ENCODE measurements at places on chromosomes 3 and 15.

GRCh38 chr3:194304186-194304917, 46.8 kb downstream of the CPN2 start:
- no peak for DNase-seq

GRCh38 chr3:131218196-131218595, 163.4 kb upstream of the NUDT16 start:
- DNase-seq: no peak

DNA sequence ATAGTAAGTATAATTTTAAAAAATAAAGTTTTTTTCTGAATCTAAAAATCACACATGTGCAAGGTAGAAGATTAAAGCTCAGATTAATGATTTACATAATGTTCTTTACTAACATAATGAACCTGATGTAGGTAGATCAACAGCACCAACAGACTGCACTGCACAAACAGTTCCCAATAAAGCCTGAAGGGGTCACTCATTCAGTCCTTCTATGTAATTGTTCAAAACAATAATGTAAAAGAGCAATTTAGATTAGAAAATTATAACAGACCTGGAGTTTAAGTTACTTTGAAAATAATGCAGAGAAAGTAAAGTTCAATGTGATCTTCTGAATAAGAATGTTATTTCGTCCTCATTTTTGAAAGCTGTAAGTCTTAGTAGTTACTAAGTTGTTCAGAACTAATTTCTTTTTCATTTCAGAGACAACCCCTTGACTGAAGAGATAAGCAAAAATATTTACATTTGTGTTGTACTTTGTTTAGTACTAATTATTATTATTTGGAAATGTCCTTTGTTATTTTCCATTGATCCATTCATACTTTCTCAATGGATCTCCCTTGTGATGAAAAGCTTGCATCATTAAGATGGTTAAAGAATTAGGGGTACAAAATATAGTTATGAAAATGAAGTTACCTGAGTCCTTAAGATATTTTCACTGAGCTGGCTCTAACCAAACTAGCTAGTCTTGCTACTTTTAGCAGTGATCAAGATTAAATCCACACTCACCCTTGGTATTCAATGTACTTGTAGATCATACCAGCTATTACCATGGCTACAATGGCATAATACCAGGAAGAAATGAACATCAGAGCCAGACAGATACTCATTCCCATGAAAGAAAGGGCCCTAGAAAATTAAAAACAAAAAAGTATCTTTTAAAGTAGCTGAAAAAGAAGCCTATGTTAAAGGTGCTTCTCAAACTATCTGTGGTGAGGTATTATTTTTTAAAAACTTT, 16.8 kb downstream of the EMC4 start:
- no peak for DNase-seq

DNA sequence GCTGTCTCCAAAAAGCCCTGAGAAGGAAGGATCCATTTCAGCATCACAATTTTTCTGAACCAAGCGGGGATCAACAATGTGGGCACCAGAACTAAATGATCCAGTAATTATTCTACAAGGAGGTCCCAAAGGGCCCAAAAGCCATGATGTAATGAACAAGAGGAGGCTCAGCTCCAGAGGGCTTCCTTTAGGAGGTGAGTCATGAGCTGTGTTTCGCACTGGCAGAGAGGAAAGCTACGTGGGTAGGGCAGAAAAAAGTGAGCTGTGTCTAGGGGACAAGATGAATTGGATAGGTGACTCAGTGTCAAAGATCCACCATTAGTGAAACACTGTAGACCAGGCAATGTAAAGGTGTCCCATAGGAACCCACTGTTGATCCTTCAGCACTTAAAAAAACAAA, 113.4 kb downstream of the RORA start:
- DNase-seq: no peak

DNA sequence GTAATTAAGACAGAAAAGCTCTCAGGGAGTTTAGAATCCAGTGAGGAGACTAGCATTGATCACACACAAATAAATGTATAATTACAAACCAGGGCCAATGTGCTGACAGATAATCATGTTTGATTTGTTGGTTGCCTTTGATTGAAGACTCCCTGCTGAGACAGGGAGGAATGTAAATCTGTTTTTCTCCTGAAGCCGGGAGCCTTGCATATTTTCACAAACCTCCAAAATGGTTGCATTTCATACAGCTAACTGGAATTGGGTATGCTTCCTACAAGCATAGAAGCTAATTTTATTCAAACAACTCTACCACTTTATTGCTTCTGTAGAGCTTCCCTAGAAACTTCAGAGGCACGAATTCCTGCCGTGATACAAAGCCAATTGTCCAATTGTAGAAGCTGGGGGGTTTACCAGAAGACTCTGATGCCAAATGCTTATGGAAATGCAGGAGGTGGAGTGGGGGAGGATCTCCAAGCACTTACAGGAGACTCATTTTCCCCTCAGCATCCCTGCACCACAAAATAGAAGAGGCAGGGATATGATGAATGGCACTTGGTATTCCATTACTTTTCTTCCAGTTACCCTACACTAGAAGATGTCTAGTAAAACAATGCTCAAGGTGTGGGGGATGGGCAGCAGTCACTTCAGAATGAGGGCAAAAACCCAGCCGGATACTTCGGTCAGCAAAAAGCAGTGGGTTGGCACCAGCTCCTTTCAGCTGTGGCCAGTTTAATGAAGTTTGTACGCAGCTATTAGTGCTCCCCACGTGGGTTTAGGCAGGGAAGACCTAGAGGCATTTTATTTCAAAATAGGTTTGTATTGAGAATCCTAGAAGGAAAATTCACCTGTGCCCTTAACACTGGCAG, 11.4 kb upstream of the MEX3B start:
- DNase-seq: no peak

DNA sequence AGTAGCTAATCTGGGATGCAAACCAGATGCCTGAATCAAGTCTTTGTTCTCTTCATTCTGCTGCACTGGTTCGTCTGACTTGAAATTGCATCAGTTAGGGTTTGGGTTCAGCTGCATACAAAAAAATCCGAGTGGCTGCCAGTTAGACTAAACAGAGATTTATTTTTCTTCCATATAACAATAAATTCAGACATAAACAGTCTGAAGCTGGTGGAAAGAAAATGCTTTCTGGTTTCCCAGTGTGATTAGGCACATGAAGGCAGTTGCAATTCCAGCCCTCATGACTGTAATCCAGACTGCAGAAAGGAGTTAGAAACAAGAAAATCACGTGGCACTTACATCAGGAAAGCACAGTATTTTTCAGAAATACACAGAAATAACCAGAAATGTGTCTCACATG, 930.7 kb downstream of the MCTP2 start:
- DNase-seq: no peak

DNA sequence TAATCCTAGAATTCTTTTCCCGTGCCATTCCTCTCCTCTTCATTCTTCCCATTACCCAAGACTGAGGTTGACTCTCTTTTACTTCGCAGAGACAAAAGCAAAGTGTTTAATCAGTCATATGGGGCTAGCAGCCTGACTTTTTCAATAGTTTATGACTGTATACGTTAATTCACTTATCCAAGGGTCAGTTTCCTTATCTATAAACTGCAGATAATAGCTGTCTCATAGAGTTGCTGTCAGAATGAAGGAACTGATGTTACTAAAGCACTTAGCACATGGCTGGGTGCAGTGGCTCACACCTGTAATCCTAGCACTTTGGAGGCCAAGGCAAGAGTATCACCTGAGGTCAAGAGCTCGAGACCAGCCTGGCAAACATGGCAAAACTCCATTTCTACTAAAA, 43.5 kb upstream of the ULK4 start:
- DNase-seq: no peak

DNA sequence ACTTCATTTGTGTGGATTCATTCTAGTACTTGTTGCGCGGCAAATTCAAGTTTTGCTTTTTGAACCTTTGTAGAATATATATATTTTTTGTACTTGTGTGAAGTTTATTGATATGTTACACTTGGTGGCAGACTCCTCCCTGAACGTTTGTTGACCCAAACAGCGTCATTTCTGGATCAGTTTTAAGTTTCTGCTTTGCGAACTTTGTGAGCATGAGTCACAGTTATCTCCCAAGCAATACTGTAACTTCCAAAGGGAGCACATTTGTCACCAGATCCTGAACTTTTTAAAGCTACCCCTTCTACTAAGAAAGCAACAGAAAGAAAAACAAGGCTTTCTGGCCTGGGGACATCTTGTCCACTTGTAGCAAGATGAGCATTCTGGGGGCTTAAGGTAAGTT, 74.8 kb upstream of the CACNA2D3 start:
- DNase-seq: no peak

DNA sequence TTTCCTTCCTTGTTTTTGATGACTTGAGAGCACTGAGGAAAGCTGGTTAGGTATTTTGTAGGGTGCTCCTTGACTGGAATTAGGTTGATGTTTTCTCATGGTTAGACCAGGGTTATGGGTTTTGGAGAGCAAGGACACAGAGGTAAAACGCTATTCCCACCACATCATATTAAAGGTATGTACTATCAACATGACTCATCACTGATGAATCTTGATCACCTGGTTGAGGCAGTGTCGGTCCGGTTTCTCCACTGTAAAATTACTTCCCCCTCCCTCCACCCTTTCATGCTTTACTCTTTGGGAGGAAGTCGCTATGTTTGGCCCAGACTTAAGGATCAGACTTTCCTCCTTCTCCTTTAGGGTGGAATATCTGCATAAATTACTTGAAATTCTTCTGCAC, 201.6 kb downstream of the EDEM1 start:
- no peak for DNase-seq

DNA sequence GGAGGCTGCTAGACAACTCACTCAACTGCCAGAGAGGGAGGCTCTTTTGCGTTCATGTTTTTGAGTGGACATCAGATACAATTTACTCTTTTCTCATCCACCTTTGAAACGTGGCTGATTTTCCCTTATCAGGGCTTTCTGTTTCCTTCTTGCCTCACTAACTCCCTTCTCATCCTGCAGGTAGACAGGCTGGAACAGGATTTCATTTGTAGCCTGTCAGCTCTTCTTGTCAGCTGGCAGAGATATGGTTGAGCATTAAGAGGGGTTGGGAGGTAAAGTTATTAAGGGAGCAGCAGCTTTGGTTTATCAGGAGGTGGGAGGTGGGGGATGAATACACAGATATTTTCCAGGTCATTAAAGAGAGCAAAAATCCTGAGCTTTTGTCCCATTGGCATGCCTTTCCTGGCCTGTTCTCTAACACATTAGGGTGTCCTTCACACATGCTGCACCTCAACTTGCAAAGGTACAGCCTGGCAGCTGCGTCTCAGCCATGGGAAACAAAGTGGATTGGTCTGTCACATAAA, 73.5 kb downstream of the PPM1L start:
- no peak for DNase-seq

GRCh38 chr15:62647202-62647842, 395.2 kb upstream of the TPM1 start:
- DNase-seq: no peak

- DNase-seq: no peak
Measured at GRCh38 chr3:156455839-156456238, 99.1 kb downstream of the SSR3 start.

GRCh38 chr15:42374810-42375209, 15.5 kb downstream of the CAPN3 start:
- DNase-seq: no peak

DNA sequence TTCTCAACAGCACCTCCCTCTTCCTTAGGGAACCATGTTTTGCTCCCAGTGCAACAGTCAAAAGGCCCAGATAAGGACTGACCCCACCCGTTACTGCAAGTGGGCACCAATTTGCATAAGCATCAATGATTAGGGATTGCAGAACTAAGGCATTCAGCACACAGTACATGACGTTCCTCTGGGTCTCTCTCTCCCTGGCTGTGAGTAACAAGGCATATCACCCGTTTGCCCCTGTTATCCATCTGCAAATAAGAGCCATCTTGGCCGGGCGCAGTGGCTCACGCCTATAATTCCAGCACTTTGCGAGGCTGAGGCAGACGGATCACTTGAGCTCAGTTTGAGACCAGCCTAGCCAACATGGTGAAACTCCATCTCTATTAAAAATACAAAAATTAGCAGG, 18.8 kb downstream of the MAGI1 start:
- DNase-seq: no peak

GRCh38 chr3:98982351-98982750, 80.9 kb upstream of the DCBLD2 start:
- no peak for DNase-seq

DNA sequence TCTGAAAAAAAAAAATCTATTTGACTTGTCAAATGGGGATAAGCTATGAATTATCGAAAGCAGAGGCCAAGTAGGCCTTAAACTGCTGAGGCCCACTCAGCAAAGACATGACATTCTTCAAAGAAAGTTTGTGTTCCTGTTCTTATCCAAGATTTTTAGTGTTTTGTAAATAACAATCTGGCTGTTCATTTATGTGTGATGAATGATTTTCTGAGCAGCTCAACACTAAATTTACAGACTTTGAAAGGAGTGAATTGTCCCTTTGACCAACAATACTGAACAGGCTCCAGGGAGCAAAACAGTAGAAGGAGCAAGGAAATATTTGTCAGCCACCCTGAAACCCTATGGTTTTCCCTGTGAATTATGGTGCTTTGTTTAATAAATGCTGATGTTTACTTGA, 512.6 kb upstream of the NAALADL2 start:
- no peak for DNase-seq

DNA sequence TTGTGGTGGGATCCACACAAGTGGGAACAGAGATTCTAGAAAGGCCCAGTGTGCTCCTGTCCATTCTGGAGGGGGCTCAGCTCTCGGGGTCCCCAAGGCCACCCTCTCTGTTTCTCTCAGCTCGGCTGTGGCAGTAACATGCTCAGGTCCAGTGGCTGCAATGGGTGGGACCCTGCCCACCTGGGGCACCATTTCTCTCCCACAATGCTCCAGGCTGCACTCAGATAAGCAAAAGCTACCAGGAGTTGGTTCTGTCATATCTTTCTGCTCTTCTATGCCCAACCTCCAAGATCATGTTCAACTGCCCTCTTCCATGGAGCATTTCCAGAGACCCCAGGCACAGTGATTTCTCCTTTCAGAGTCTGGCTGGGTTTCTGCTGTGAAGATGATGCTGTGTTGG, 40.8 kb downstream of the ITGA11 start:
- DNase-seq: no peak

GRCh38 chr3:128984596-128984995, 9.3 kb downstream of the CFAP92 start:
- DNase-seq: no peak

GRCh38 chr15:43249699-43250203, 17.0 kb downstream of the TGM5 start:
- no peak for DNase-seq

DNA sequence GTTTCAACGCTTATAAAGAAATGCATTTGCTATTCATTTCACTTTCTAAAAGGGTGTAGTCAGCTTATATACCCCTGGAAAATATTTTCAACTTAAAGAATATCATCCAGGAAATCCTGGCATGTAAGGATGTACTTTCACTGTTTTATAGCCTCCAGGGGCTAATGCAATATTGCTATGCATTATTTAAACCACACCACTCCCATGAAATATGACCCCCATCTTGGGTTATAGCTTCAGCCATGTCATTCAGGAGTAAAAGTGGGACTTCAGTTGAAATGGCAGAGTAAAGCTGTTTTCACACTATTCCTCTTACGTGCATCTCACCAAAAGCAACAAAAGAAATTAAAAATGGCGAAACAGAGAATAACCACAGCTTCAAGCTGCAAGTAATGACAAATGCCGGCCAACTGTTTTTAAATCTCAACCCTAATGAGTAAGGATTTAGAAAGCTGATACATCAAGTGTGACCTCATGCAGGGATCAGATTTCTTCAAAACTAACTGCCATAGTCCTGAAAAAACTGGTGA, 84.5 kb downstream of the COL6A6 start:
- no peak for DNase-seq

All from T follicular helper cell (primary cell).